Hepatocyte (in vitro differentiated cells): ENCODE measurements at places on chromosomes 11 and 22. TPM values are rescaled to one million over a fixed set of nuclear protein-coding genes. Genes with fewer than 3 reads are reported as not detected.

DNA sequence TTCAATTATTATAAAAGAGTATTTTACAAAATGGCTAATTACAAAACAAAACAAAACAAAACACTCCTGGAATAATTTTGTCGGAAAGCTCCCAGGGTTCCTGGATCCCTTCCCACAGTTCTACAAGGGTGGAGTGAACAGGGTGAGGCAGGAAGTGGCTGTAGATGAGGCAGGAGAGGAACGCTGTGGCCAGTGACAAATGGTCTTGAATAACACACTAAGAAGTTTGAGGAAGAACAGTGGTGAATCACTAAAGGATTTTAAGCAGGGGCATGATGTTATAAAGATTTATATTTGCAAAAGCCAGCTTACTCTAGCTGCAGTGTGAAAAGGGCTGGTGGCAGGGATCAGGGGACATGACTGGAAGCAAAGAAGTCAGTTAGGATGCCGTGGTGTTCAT is 33.8 kb upstream of the APOA1 start:
- H3K27me3 ChIP-seq: no peaks in the 10 kb centered on the region
- H3K4me1 ChIP-seq: no peaks in the 10 kb centered on the region
- no peak overlapping the region for H3K4me3 ChIP-seq
- no peaks in the 10 kb centered on the region for H3K36me3 ChIP-seq

GRCh38 chr11:2240834-2241233 is 29.6 kb downstream of the ASCL2 start:
- H3K27ac ChIP-seq: no peak overlapping the region
- H3K4me1 ChIP-seq: no peaks in the 10 kb centered on the region
- H3K36me3 ChIP-seq: no peaks in the 10 kb centered on the region
- H3K4me3 ChIP-seq: no peak overlapping the region
- H3K27me3 ChIP-seq: no peaks in the 10 kb centered on the region

GRCh38 chr11:123469089-123469488 is 39.0 kb downstream of the GRAMD1B start:
- no peak for DNase-seq
- no peaks in the 10 kb centered on the region for H3K27me3 ChIP-seq
- no peak overlapping the region for H3K27ac ChIP-seq
- no peaks in the 10 kb centered on the region for H3K36me3 ChIP-seq
- H3K4me1 ChIP-seq: peaks cover 2% of the 10 kb centered on the region
- H3K4me3 ChIP-seq: no peak overlapping the region

The VSIG10L2 gene
- total RNA-seq: not detected in 2 replicates

The FRMD8 gene
- total RNA-seq: 20.8 and 25.7 TPM in 2 replicates

The APOL4 gene
- 1.0 and 2.8 TPM in 2 replicates for total RNA-seq

DNA sequence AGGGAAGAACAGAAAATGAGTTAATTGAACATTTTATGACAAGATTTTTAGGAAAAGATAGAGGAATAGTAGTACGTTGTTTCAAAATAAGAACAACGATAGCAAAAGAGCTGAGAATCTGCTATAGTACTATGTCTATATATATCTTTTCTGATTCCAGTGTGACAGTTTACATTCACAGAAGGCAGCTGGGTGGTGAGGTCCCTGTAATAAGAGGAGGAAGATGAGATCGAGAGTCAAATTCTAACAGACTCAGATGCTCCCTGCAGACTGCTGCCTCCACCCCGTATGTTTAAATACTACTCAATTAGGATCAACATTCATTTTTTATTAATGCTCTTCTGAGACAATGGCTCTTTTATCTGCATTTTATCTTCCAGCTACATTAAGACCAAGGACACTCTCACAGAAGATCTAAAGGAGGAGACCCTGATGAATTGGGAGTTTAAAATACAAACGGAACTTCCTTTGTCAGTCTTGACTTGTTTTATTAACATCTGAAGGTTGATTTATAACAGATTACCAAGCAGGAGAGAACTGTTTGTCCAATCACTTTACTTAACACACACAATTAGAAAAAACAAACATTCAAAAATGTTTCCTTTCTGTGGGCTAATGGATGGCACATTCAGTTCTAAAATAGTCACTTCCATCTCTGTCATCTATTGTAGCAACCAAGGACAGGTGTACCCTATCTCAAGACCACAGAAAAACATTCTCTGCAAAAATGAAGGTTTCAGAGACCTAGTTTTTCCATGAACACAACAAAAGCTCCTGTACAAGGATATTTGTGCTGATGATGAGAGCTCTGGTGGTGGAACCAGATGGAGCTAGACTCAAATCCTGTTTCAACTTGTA is 240.2 kb downstream of the CADM1 start:
- DNase-seq: no peak
- H3K4me1 ChIP-seq: no peaks in the 10 kb centered on the region
